GF-D8 (cell line): ENCODE measurements at places on chromosomes 16 and 17.
A peak's percentile ranks its signal among the peaks of the same experiment; 100 is the strongest.

- no peak for DNase-seq
Measured at GRCh38 chr17:50513495-50513894, 5.3 kb downstream of the MYCBPAP start.

GRCh38 chr16:28531777-28532744 is 6.7 kb downstream of the NUPR1 start:
- no peak for DNase-seq

DNA sequence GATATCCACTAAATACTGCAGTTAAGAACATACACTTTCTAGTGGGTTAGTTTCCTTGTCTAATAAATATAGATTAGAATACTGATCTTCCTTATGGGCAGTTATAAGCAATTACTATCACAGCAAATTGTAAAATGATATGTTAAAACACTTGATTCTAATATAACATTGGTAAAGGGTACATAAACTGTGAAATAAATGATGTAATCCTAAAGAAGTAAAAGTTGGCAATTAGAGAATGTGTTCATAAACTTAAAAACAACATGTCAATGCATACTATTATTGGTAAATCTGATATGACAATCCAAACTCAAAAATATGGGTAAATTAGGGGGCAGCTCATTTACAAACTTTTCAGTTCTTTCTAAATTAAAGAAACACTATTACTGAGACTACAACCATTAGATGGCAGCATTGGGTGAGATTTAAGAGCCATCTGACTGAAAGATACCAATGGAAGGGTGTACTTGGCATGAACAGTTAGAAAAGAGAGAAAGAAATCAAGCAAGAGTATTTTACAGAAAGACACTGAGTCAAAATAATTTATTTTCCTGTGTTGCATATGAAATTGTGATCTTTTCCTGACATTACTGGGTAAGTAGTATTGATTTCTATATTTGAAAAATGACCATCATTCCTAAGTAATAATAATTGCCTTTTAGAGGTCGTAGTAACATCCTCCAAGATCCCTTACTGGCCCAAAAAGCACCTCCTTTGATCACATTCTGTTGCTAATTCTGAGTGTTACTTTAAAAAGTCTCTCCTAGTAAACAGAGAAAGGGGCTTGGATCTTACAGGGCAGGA is 119.6 kb downstream of the SPAG9 start:
- DNase-seq = peak; percentile 49

DNA sequence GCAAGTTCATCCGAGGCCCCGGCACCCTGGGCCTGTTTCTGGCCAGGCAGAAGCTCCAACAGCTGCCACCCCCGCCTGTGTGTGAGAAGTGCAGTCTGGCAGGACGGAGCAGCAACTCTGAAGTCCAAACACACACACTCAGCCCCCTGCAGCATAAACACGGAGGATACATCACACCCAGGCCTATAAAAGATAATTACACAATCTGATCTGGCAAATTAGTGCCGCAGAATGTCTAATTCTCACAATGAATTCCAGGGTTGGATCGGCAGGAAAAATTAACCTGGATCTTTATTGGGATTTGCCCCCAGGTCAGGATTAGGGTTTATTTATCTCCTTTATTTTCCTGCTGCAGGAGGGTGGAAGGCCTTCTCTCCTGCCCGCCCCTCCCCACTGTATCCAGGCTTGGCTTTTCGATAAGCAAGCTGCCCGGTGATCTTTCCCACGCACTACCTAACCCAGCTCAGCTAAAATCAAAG is 311.4 kb downstream of the SOX9 start:
- no peak for DNase-seq

- DNase-seq = peak; percentile 33
Measured at GRCh38 chr16:54285414-54286089, 1.0 kb downstream of the IRX3 start.

GRCh38 chr17:34311291-34311690 is 7.9 kb upstream of the CCL8 start:
- no peak for DNase-seq

GRCh38 chr16:89444151-89444723 is 46.1 kb downstream of the ANKRD11 start:
- DNase-seq = peak; percentile 88

DNA sequence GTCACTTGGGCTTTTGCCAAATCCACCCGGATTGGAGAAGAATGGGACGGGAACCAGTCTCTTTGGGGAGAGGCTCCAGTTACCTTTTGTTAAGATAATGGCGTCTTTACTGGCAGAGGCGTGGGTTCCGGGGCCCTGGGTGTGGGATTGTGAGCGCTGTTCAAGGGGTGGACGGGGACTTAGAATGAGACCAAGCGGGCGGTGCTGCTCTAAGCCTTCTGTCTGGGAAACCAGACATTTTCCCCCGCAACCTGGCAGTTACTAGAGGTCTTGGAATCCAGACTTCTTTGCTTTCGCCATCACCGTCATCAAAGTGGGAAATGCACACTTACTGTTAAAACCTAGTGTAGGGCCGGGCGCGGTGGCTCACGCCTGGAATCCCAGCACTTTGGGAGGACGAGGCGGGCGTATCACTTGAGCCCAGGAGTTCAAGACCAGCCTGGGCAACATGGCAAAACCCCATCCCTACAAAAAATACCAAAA is 706 bp downstream of the TEN1 start:
- DNase-seq = peak; percentile 71

DNA sequence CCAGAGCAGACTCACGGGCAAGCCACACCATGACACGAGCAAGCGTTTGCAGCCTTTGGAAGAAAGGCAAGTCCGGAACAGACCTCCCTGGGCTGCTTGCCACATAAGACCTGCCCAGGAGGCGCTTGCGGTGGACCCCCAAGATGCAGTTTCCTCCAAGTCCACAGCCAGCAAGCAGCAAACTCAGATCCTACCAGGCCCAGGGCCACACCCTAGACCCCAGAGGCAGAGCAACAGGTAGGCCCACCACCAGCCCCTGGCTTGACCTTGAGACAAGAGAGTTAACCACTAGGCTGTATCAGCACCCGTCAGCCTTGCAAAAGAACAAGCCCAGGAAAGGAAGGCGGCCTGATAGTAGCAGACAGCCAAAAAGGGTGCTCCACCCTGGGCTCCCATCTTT is 2.3 kb downstream of the FAAP100 start:
- no peak for DNase-seq

DNA sequence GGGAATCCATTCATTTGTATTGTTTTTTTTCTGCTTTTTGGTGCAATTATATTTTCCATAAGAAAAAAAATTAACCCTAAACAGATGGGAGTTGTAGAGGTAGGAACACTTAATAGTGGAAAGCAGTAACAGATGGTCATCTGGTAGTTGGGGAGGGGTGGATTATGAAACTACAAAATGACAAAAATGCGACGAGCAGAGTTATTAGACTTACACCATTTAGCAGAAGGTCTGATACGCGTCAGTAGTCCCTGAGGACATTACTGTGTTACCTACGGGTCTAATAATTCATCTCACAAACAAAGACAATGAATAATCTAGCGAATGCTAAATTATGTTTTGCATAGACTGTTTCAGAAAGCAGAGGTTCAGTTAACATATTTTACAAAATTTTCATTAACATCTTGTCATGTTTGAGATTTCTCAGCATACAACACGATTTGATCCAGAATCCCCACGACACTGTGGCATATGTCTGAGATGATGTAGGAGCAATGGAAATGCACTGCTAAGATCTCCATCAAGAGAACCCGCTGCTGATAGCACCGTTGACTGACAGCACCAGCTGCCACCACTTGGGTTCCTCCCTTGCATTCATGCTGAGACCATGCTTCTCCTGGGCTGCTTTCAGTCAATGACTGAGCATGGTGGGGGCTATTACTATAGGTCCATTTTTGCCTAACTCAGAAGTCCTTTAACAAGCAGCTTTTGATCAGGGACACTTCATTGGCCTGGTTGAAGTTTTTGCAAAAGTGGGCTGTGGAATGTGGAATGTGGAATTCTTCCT is 182.2 kb upstream of the CPHXL start:
- DNase-seq = no peak

DNA sequence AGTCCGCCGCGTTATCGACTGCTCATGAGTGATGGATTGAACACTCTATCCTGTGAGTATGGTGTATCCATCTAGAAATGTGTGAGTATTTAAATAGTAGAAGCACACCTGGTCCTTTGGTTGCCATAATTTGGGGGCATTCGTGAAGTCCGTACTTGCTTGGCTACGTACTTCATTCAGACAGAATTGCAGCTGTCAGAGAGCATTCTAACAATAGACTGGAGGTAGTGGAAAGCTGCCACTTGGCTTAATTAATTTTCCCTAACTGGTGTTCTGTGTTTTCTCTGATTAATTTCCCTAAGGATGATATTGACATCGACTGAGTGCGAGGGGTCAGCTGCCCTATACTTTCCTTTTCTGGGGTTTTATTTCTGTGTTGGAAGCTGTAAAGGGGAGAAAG is 14.1 kb downstream of the RPA1 start:
- no peak for DNase-seq

- no peak for DNase-seq
Measured at GRCh38 chr17:68195667-68196393, 52.0 kb upstream of the AMZ2 start.

- DNase-seq = no peak
Measured at GRCh38 chr17:73247726-73248125, 14.0 kb downstream of the CPSF4L start.

GRCh38 chr16:9206156-9206555 is 114.7 kb downstream of the HAPSTR1 start:
- DNase-seq = no peak

DNA sequence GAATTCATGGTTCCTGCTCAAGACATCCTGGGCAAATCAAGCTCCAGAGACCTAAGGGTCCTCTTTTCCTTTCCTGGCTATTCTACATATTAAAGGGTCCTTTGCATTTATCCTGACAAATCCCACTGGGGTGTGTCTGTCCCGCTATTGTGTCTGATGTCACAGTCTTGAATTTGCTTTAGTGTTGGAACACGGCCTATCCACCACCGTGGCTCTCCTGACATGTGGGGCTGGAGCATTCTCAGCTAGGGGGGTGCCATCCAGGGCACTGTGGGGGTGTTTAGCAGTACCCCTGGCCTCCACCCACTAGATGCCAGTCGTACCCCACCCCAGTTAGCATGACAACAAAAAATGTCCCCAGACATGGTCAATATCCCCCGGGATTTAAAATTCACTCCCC is 92.9 kb downstream of the IRF8 start:
- no peak for DNase-seq
